ENCODE measurements at places on chromosomes 13 and 19. TPM values are rescaled to one million over a fixed set of nuclear protein-coding genes. Genes with fewer than 3 reads are reported as not detected.

DNA sequence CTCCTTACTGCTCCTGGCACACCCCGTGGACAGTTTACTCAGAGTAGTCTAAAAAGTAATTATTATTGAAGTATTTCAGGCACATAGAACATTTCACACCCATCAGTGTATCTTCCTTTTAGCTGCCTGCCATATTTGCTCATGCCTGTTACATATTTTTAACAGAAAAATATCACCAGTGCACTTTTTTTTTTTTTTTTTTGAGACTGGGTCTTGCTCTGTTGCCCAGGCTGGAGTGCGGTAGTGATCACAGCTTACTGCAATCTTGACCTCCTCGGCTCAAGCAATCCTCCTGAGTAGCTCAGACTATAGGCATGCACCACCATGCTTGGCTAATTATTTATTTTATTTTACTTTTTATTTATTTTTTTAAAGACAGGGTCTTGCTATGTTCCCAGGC, 40.7 kb upstream of the GPI start:
- no peak for DNase-seq

- DNase-seq = no peak
These were observed 645.1 kb downstream of the UQCRFS1 start for GRCh38 chr19:28567834-28568233.

- no peak for DNase-seq
These were observed 141.4 kb upstream of the SGCG start for GRCh38 chr13:23039266-23039935.

GRCh38 chr19:12723641-12724426, at the start of gene TNPO2:
Gene TNPO2 (minus strand): TSS chr19:12723932. CDS start chr19:12720977, 2,955 bp downstream.
- DNase-seq = peak; percentile 64

DNA sequence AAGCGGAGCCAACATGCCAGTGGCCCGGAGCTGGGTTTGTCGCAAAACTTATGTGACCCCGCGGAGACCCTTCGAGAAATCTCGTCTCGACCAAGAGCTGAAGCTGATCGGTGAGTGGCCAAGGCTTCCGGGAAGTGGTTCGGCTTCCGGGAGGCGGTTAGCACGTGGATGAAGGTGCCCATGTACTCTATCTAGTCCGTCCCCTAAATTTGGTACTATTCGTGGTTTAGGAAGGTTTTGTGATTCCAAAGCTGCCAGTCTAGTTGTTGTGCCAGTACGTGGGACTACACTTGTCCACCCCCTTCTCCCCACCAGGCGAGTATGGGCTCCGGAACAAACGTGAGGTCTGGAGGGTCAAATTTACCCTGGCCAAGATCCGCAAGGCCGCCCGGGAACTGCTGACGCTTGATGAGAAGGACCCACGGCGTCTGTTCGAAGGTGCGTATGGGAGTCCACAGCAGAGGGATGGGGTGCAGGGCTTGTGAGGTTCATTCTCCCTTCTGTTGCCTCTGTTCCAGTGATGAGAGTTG, 579 bp downstream of the RPS9 start:
- no peak for DNase-seq

- peak; percentile 87 for DNase-seq
These were observed 1.1 kb upstream of the LSR start for GRCh38 chr19:35247526-35248309.

DNA sequence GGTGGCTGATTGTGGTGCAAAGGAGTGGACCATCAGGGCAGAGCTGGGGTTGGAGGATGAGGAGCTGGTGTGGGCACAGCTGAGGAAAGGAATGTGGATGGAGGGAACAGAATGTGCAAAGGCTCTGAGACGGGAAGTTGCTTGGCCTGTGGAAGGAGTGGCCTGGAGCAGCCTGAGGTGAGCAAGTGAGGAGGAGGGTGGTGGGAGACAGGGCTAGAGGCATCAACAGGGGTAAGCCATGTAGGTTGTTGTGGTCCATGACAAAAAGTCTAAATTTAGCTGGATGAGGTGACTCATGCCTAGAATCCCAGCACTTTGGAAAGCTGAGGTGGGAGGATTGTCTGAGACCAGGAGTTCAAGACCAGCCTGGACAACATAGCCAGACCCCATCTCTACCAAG, 9.5 kb downstream of the CYP4F22 start:
- no peak for DNase-seq

GRCh38 chr19:32599736-32600157, 18.8 kb downstream of the PDCD5 start:
- DNase-seq = no peak

DNA sequence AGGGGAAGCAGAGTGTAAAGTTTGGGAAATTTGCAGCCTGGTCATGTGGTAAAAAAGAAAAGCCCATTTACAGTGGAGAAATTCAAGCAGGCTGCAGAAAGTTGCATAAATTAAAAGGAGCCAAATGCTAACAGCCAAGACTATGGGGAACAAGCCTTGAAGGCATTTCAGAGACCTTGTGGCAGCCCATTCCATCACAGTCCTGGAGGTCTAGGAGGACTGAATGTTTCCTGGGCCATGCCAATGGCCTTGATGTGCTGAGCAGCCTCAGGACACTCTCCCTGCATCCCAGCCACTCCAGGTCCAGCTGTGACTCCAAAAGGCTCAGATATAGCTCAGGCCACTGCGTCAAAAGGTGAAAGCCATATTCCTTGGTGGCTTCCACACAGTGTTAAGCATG, 1202.4 kb upstream of the ATXN8OS start:
- DNase-seq = no peak

Gene GNG14
- not detected for total RNA-seq

Gene RXFP2
- not detected for total RNA-seq

All from ureter (tissue), 1 donor.